ENCODE measurements at places on chromosomes 6 and 20. TPM values are rescaled to one million over a fixed set of nuclear protein-coding genes. Genes with fewer than 3 reads are reported as not detected.

MDN1 gene
- 21.6 TPM for total RNA-seq

ANKEF1 gene
- 6.7 TPM for total RNA-seq

RAB44 gene
- total RNA-seq = 0.36 TPM

SLC39A7 gene
- 31.1 TPM for total RNA-seq

SLC25A27 gene
- 3.4 TPM for total RNA-seq

SALL4 gene
- total RNA-seq = 0.44 TPM
